Body of pancreas (tissue), 4 donors: ENCODE measurements at places on chromosomes 5 and 9. TPM values are rescaled to one million over a fixed set of nuclear protein-coding genes. Genes with fewer than 3 reads are reported as not detected.

GPR151 gene
- total RNA-seq = not detected

NINJ1 gene
- 32.9 TPM for total RNA-seq

REEP2 gene
- total RNA-seq = 11.2 TPM

CNTFR gene
- total RNA-seq = 16.8 TPM

TEK gene
- 4.9 TPM for total RNA-seq

GPX8 gene
- total RNA-seq = 6.7 TPM

VCAN gene
- 19.4 TPM for total RNA-seq

SLC6A7 gene
- total RNA-seq = not detected

IL4 gene
- not detected for total RNA-seq

SLC23A1 gene
- total RNA-seq = 0.78 TPM

SPINK7 gene
- not detected for total RNA-seq

TBC1D13 gene
- total RNA-seq = 19.5 TPM

CYLC2 gene
- total RNA-seq = not detected

INIP gene
- total RNA-seq = 14.5 TPM
